ENCODE measurements at places on chromosomes 2 and 18. TPM values are rescaled to one million over a fixed set of nuclear protein-coding genes. Genes with fewer than 3 reads are reported as not detected.

DNA sequence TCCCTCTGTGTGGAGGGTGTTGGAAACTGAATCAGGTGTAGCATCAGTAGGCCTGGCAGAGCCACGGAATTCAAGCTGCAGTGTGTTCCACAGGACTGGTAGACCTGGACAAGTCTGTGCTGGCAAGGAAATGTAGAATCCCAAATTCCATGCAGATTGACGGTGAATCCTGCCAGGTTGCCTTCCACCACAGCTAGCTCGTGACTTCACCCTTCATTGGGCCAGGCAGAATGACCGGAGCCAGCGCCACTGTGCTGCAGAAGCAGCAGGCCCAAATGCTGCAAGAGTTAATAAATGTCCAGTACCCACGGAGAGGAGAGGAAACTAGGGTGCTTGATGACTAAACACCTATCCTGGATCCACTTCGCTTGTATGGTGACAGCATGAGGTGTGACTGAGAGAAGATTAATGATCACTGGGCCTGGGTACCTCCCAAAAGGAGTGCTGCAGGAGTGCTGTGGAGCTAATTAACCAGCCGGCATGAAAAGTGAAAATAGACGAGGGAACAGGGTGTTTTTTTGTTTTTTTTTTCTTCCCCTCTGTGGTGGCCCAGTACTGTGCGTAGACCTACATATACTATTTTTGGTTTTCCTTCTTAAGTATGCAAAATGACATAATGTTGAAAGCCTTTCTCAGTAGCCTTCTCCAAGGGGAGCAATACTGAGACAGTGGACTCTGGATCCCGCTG is 122.2 kb downstream of the TANC1 start:
- H3K4me3 ChIP-seq: no peak overlapping the region
- H3K27ac ChIP-seq: peak overlapping the region; percentile 87
- H3K4me1 ChIP-seq: peaks cover 59% of the 10 kb centered on the region
- no peaks in the 10 kb centered on the region for H3K27me3 ChIP-seq
- no peaks in the 10 kb centered on the region for H3K36me3 ChIP-seq

DNA sequence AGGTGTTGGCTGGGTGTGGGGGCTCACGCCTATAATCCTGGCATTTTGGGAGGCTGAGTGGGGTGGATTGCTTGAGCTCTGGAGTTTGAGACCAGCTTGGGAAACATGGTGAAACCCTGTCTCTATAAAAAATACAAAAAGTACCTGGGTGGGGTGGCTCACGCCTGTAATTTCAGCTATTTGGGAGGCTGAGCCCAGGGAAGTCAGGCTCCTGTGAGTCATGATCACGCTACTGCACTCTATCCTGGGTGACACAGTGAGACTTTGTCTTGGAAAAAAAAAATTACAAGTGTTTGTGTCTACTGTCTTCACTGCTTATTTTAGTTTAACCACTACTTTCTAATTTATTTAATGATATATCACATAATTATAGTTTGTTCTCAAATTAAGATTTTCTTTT is 62.7 kb upstream of the DOCK10 start:
- peak overlapping the region; percentile 84 for H3K27ac ChIP-seq
- peaks cover 47% of the 10 kb centered on the region for H3K4me1 ChIP-seq
- no peak overlapping the region for H3K4me3 ChIP-seq

DNA sequence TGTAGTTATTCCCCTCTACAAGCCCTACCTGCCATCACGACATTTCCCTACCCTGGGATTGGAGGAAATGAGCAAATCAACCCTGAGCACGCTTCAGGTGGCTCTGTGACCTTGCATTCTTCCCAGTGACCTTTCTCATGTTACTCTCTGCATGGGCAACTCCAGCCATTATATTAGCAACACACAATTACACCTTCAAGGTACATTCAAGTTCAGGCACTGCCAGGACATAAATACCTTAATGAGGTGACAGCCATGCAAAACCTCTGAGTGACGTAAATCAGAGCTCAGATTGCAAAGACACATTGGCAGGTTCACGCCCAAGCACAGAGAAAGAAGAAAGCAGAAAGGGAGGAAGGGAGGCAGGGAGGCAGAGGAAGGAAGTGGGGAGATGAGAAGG is 68.7 kb upstream of the ALK start:
- DNase-seq: no peak
- H3K4me1 ChIP-seq: no peaks in the 10 kb centered on the region
- H3K36me3 ChIP-seq: no peaks in the 10 kb centered on the region
- H3K27me3 ChIP-seq: no peaks in the 10 kb centered on the region
- H3K4me3 ChIP-seq: no peak overlapping the region

- no peak overlapping the region for H3K4me3 ChIP-seq
- H3K36me3 ChIP-seq: peaks cover 70% of the 10 kb centered on the region
- no peak for DNase-seq
- peaks cover 32% of the 10 kb centered on the region for H3K4me1 ChIP-seq
- no peaks in the 10 kb centered on the region for H3K27me3 ChIP-seq
Measured at GRCh38 chr2:46960618-46961017, 45.0 kb upstream of the MCFD2 start.

- H3K27me3 ChIP-seq: no peaks in the 10 kb centered on the region
- no peaks in the 10 kb centered on the region for H3K36me3 ChIP-seq
- no peak overlapping the region for H3K4me3 ChIP-seq
Measured at GRCh38 chr18:73791081-73791480, 356.6 kb downstream of the FBXO15 start.

- no peaks in the 10 kb centered on the region for H3K4me1 ChIP-seq
- no peak for DNase-seq
- H3K27ac ChIP-seq: no peak overlapping the region
- no peaks in the 10 kb centered on the region for H3K27me3 ChIP-seq
- H3K36me3 ChIP-seq: no peaks in the 10 kb centered on the region
- H3K4me3 ChIP-seq: no peak overlapping the region
Measured at GRCh38 chr2:128715360-128715759, 396.7 kb upstream of the HS6ST1 start.

GRCh38 chr2:230155359-230155758 is 64.4 kb downstream of the SP110 start:
- H3K4me3 ChIP-seq: no peak overlapping the region
- no peaks in the 10 kb centered on the region for H3K36me3 ChIP-seq

GRCh38 chr2:202700075-202700901 is 65.5 kb downstream of the FAM117B start:
- H3K4me3 ChIP-seq: no peak overlapping the region
- no peak for DNase-seq
- no peaks in the 10 kb centered on the region for H3K36me3 ChIP-seq
- no peaks in the 10 kb centered on the region for H3K4me1 ChIP-seq
- H3K27ac ChIP-seq: no peak overlapping the region

Gene CXXC1
- 33.3 TPM for total RNA-seq

- peaks cover 6% of the 10 kb centered on the region for H3K36me3 ChIP-seq
- DNase-seq: no peak
- H3K27ac ChIP-seq: no peak overlapping the region
- H3K27me3 ChIP-seq: no peaks in the 10 kb centered on the region
- peaks cover 5% of the 10 kb centered on the region for H3K4me1 ChIP-seq
Measured at GRCh38 chr2:151481744-151482143, 72.0 kb downstream of the RIF1 start.

DNA sequence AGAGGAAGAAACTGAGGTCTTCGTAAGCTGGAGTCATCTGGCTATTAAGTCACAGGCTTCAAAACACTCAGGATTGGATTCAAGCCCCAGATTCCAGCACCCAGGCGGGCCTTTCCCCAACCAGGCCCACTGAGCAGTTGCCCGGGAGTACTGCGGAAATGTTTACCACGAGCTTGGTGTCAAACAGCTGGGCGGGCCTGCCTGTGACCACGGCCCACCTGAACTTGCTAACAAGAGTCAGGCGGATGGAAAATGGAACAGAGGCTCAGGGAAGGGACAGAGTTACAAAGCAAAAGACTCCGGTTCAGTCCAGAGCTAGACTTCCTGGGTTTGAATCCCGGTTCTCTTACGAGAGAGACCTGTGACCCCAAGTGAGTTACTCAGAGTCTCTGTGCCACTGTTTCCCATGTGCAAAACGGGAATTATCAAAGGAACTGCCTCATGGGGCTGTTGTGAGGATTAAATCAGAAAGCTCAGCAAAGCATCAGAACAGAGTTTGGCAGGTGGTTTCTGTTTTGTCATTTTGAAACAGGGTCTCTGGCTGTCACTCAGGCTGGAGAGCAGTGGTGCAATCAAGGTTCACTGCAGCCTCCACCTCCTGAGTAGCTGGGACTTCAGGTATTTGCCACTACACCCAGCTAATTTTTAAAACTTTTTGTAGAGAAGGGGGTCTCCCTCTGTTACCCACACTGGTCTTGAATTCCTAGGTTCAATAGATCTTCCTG is 49.0 kb upstream of the TFCP2L1 start:
- no peak for DNase-seq
- peaks cover 2% of the 10 kb centered on the region for H3K27me3 ChIP-seq
- no peaks in the 10 kb centered on the region for H3K4me1 ChIP-seq
- H3K27ac ChIP-seq: no peak overlapping the region
- H3K36me3 ChIP-seq: peaks cover 2% of the 10 kb centered on the region

DNA sequence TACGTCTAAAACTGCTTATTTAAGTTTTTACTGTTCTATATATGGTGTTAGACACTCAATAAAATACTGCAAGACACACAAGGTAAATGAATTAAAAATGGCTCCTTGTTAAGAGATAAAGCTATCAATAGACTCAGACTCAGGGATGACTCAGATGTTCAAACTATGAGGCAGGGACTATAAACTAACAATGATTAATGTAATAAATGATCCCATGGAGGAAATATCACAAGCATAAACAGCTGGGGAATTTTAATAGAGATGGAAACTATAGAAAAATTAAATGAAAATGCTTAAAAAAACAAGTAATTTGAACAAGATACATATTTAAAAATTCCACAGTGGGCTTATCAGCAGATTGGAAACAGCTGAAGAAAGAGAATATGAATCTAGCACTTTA is 650.8 kb downstream of the DCDC2C start:
- H3K27me3 ChIP-seq: no peaks in the 10 kb centered on the region
- H3K36me3 ChIP-seq: no peaks in the 10 kb centered on the region
- DNase-seq: no peak
- H3K4me3 ChIP-seq: no peak overlapping the region
- no peaks in the 10 kb centered on the region for H3K4me1 ChIP-seq
- H3K27ac ChIP-seq: no peak overlapping the region

GRCh38 chr2:108820482-108820881 is 33.9 kb downstream of the CCDC138 start:
- no peak for DNase-seq
- peaks cover 8% of the 10 kb centered on the region for H3K36me3 ChIP-seq
- no peaks in the 10 kb centered on the region for H3K27me3 ChIP-seq
- H3K27ac ChIP-seq: no peak overlapping the region
- no peak overlapping the region for H3K4me3 ChIP-seq

Gene SF3B1
- total RNA-seq: 253 TPM

Gene MALL
- 4.4 TPM for total RNA-seq

DNA sequence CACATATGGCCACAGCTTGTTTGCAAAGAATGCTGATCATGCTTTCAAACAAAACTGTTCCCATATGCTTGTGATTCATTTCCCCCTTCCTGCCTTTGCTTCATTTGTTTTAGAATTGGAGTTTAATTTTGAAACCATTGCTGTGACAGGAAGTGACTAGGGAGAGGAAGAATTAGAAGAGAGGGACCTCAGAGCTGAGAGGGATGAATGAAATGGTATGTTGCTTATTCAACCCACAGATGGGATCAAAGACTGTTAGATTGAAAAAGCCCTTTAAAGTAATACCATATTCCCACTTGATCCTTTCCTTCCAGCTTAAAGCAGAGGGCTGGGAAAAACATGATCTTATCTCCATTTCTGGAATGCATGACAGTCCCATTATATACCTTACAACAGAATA is 106.2 kb upstream of the RNF152 start:
- peak overlapping the region; percentile 60 for H3K27ac ChIP-seq
- no peak overlapping the region for H3K4me3 ChIP-seq
- no peaks in the 10 kb centered on the region for H3K36me3 ChIP-seq
- peak; percentile 78 for DNase-seq

GRCh38 chr2:18825838-18826237 is 236.5 kb upstream of the NT5C1B start:
- DNase-seq: no peak
- no peaks in the 10 kb centered on the region for H3K27me3 ChIP-seq
- no peak overlapping the region for H3K4me3 ChIP-seq
- H3K4me1 ChIP-seq: peaks cover 30% of the 10 kb centered on the region
- no peak overlapping the region for H3K27ac ChIP-seq
- H3K36me3 ChIP-seq: no peaks in the 10 kb centered on the region

DNA sequence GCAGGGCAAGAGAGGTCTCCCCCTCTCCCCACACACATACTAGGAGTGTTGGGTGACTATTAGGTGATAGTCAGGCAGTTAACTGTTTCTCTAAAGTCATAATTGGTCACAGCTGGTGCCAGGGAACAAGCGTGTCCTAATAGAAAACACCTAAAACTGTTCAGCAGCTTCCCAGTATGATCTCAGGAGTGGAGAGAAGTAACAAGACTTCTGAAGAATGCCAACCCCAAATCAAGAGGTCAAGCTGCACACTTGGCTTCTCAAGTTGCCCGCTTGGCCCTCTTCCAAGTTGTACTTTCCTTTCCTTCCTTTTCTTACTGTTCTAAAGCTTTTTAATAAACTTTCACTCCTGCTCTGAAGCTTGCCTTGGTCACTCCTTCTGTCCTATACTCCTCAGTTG is 22.4 kb upstream of the STAT1 start:
- no peaks in the 10 kb centered on the region for H3K27me3 ChIP-seq
- peaks cover 23% of the 10 kb centered on the region for H3K4me1 ChIP-seq
- no peaks in the 10 kb centered on the region for H3K36me3 ChIP-seq
- H3K4me3 ChIP-seq: no peak overlapping the region

- peaks cover 22% of the 10 kb centered on the region for H3K4me1 ChIP-seq
- H3K36me3 ChIP-seq: peaks cover 2% of the 10 kb centered on the region
- peak overlapping the region; percentile 98 for H3K27ac ChIP-seq
- peak overlapping the region; percentile 97 for H3K4me3 ChIP-seq
Measured at GRCh38 chr2:203532957-203533658, 2.0 kb downstream of the RAPH1 start.

Gene SERPINB12
- not detected for total RNA-seq

DNA sequence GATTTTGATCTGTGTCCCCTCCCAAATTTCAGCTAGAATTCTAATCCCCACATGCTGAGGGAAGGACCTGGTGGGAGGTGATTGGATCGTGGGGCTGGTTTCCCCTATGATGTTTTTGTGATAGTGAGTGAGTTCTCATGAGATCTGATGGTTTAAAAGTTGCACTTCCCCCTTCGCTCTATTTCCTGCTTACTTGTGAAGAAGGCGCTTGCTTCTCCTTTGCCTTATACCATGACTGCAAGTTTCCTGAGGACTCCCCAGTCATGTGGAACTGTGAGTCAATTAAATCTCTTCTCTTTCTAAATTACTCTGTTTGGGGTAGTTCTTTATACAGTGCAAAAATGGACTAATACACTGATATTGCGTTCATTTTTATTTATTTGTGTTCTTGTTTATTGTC is 636.8 kb upstream of the LINC00305 start:
- H3K4me3 ChIP-seq: no peak overlapping the region
- no peaks in the 10 kb centered on the region for H3K27me3 ChIP-seq
- H3K36me3 ChIP-seq: no peaks in the 10 kb centered on the region
- no peak for DNase-seq
- no peaks in the 10 kb centered on the region for H3K4me1 ChIP-seq

Gene ACTG2
- total RNA-seq: 0.72 TPM

DNA sequence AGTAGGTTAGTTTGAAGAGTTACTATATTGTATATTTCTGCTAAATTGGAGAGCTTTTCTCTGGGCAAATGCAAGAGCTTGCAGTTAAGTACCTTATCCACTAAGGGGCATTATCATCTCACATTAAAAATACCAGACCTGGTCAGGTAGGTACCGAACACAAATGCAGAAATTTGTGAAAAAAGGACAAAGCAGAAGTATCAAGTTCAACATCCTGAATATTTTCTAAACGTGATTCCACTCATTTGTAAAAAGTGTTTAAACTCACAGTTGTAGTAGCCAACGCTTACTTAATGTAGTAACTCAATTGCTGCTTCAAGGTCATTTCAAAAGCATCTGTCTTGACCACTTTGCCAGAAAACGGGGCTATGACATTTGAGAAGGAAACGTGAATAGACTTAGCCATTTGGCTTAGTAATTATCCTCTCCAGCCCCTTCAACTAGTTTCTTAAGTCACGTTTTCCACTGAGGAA is 52.1 kb downstream of the CYRIA start:
- peaks cover 4% of the 10 kb centered on the region for H3K4me1 ChIP-seq
- H3K36me3 ChIP-seq: no peaks in the 10 kb centered on the region
- no peak overlapping the region for H3K4me3 ChIP-seq
- no peak overlapping the region for H3K27ac ChIP-seq
